ENCODE measurements at places on chromosomes 2 and 18.

DNA sequence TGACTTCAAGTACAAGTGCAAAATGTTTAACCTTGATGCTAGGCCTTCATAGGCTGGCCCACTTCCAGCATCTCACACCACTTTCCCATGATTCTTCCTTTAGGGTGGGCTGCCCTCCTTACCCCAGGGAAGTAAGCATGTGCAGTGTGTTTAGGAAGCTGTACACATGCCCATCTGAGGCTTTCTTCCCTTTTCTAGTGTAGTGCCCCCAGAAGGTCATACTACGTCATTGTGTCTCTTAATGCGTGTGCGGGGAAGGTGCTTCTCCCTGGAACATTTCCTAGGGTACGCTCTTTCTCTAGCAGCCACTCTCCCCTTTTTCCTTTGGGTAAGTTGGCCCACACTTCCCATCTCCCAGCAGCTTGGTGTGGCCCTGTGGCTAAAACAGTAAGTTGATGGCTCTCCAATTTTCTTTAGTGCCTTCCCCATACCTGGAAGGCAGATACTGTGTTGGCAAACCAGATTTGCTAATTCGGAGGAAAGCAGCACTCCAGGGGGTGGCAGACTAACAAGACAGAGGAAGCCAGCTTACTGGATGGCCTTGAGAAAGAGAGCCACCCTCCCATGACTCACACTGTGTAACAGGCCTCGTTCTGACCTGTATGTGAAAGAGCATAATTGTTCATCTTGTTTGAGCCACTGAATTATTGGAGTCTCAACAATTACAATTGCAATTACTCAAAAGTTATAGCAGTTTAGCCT, 1.1 kb upstream of the SULT6B1 start:
- no peak for DNase-seq

- DNase-seq: no peak
These were observed 21.9 kb downstream of the ALS2 start for GRCh38 chr2:201758873-201759272.

DNA sequence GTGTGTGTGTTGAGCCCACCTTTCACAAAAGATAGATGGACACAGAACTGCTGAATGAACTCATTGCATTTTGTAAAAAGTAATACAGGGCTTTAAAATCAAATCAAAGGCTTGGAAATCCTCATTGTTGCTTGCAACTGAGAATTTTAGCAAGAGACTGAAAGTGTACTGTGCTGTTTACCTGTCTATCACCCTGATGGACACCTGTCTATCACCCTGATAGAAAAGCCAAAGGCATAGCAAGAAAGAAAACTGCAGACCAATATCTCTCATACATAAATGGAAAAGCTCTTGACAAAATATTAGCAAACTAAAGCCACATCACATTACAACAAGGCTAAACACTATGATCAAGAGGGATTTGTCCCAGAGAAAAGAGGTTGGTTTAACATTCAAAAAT, 107.5 kb upstream of the TMEM18 start:
- DNase-seq: no peak

- DNase-seq: no peak
These were observed 364.4 kb downstream of the RND3 start for GRCh38 chr2:150122871-150123613.

Data from activated naive CD4-positive, alpha-beta T cell treated with Interleukin-2 at 50 U/mL for 16 hours (primary cell).